ENCODE measurements at places on chromosomes 3 and 15. TPM values are rescaled to one million over a fixed set of nuclear protein-coding genes. Genes with fewer than 3 reads are reported as not detected.

The LRTM1 gene
- total RNA-seq = not detected

The ROPN1B gene
- not detected for total RNA-seq

The SMAD6 gene
- total RNA-seq = 18.4 TPM

The PLSCR2 gene
- total RNA-seq = not detected

The TMOD3 gene
- total RNA-seq = 59.3 TPM

The SCN11A gene
- total RNA-seq = not detected

The TGM5 gene
- not detected for total RNA-seq

The DZIP1L gene
- 6.8 TPM for total RNA-seq

Data from A549 treated with DMSO at 1 μM for 4 hours (cell line).